ENCODE measurements at places on chromosomes 13 and 19.

GRCh38 chr13:41650706-41651105, 193.4 kb downstream of the RGCC start:
- no peak for DNase-seq

- no peak for DNase-seq
Measured at GRCh38 chr19:18155095-18156087, 2.4 kb downstream of the PIK3R2 start.

GRCh38 chr19:2615782-2616181, 86.7 kb downstream of the GNG7 start:
- no peak for DNase-seq

- no peak for DNase-seq
Measured at GRCh38 chr19:7579182-7579581, 16.5 kb upstream of the CAMSAP3 start.

DNA sequence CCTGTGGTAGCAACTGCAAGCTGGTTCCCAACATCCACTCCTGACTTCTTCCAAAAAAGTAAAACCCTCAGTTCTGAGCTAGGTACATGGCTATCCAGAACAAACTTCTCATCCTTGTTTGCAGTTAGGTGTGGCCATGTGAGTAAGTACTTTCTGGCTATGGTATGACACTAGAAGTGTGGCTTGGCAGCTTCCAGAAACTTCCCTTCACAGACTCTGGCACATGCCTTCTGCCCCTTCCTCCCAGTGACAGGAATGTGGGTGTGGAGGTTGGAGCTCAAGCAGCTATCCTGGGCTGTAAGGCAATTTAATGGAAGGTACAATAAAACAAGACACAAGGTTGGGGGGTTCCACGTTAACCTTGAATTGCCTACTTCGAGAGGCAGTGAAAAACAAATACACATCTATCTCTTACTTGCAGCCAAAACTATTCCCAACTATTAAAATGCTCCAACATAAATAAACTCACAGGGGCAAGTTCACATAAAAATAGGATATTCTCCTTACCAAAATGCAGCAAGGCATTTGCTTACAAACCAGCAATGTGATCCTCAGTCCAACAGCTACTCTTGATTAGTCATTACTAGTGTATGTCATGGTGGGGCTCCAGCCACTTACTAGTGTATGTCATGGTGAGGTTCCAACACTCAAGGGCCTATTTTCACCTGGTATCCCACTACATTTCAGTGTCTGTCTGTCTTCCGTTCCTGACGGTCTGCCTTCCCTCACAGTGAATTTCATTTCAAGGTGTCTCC, 3.1 kb downstream of the SMG9 start:
- DNase-seq, result no peak

GRCh38 chr19:4399812-4400134, 574 bp downstream of the SH3GL1 start:
- no peak for DNase-seq

GRCh38 chr13:50991579-50992521, 82.3 kb downstream of the RNASEH2B start:
- DNase-seq, result no peak

DNA sequence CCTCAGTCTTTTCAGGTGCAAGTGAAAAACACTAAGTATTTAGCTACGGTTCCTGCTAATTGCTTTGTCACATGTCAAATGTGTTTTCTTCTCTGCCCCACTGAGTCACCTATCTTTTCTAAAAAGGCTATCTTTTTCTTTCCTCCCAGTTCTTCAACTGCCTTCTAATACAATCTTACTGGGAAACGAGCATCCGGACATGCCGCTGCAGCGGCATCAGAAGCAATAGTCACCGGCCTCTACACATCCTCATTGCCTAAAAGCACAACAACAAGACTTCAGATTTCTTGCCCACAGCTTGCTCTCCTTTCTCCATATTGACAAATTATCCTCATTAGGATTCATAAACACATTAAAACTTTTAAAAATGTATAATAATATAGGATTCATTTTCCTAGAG, 1.2 kb downstream of the PCDH9 start:
- DNase-seq, result no peak

DNA sequence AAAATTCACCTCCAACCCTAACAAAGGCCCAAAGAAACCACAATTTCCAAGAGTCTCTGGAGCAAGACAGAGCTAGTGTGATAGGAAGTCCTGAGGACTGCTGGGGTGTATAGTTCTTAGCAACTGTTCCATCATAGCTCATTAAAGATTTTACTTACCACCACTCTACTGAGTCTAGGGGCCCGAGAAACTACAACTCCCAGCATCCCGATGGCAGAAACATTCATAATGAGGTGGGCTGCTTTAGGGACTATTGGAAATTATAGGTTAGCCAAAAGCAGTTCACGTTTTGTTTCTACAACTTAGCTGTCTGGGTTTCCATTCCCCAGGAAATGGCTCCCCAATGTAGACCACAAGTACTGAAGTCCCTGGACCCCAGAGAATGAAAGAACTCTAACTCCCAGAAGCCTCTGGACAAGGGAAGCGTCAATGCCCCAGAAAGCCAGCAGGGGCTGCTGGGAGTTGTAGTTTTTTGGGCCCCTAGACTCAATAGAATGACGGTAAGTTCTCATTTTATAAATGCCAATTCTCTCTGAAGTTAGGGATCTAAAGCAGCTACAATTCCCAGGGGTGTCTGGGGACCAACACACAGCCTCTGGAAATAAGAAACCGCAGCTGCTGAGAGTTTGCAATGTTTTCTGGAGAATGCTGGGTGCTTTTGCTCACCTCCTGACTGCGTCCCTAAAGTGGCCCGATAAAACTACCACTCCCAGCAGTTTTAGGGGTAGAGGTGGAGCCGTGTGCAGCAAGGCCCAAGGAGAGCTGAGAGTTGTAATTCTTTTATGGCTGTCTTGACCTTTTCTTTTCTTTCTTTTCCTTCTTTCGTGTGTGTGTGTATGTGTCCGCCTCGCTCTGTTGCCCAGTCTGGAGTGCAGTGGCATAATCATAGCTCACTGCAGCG, 11.1 kb downstream of the FTL start:
- no peak for DNase-seq

- DNase-seq, result no peak
Measured at GRCh38 chr13:29853131-29853530, 2.7 kb upstream of the UBL3 start.

GRCh38 chr13:87777387-87777786, 106.2 kb downstream of the SLITRK5 start:
- no peak for DNase-seq

DNA sequence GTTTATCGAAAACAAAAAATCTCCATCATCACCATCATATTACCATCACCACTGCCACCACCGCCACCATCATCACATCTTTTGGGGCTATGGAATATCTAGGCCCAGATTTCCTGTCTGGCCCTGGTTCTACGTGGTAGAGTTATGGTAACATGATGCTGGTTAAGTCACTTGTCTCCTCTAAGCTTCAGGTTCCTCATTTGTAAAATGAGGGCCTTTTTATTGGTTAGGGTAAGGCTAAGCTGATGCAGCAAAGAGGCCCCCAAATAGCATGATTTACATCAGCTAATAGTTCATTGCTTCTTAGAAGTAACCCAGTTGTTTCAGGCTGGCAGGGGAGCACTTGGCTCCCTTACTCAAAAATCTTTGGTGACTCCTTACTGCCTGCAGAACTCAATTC, 37.9 kb downstream of the PCDH8 start:
- no peak for DNase-seq

- no peak for DNase-seq
Measured at GRCh38 chr19:1170938-1171754, 2.9 kb downstream of the SBNO2 start.

- DNase-seq, result no peak
Measured at GRCh38 chr19:2255982-2256685, at the start of gene JSRP1. TSS of gene JSRP1 (minus strand) at chr19:2256417. CDS start at chr19:2255314, 1,103 bp downstream.

GRCh38 chr19:2702170-2703076, at the start of gene GNG7:
TSS of gene GNG7 (minus strand) at chr19:2702694. CDS start at chr19:2520688, 182,006 bp downstream.
- peak; percentile 84 for DNase-seq

GRCh38 chr19:51441410-51442390, 16.6 kb downstream of the SIGLEC8 start:
- no peak for DNase-seq

DNA sequence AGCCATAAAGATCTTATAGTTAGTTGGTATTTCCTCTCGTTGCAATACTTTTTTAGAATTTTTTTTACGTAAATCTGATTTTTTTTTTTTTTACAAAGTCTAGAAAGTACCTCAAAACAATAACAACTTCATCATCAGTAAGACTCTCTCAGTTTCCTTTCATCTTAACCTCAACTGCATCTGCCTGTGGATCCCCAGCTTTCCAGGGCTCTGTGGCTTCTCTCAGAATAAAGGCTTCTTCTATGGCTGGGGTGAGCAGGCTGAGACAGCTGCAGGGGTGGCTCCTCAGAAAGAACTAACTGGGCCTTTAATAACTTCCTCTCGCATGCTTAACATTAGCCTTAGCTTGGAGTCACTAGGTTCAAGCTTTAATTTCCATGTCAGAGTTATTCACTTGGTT, 4.2 kb downstream of the ZNF506 start:
- DNase-seq, result no peak

DNA sequence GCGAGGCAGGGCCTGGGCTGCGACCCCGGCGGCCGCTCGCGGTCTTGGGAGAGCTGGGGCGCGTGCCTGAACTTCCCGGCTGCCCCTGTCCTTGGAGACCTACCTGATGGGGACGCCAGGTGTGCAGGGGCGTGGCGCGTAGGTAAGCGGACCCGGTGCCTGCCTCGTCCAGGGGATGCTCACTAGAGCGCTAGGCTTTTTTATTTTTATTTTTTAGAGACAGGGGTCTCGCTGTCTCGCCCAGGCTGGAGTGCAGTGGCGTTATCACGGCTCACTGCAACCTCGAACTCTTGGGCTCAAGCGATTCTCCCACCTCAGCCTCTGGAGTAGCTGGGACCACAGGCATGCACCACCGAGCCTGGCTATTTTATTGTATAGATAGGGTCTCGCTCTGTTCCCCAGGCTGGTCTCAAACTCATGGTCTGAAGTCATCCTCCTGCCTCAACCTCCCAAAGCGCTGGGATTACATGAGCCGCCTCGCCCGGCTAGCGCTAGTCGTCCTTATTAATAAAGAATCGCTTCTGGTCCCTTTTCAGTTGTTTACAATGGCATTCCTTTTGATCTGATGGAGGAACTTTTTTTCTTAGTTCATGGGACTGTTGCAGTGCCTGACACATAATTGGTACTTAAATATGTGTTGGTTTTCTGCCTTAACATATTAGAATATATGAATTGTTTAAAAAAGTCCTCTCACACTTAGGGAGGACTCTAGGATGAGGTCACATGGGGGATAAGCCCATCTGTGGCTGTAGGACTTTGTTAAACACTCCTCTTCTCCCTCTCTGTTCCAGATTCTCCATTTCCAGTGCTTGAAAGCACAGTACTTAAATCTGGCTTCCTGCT, 812 bp downstream of the DPY19L3 start:
- no peak for DNase-seq

GRCh38 chr19:5360003-5360780, 19.6 kb upstream of the PTPRS start:
- DNase-seq, result peak; percentile 50

GRCh38 chr19:42126574-42126973, 5.7 kb downstream of the POU2F2 start:
- DNase-seq, result no peak

Measured in fibroblast of upper back skin (primary cell).